CD14-positive monocyte (primary cell): ENCODE measurements at places on chromosomes 11 and 22. TPM values are rescaled to one million over a fixed set of nuclear protein-coding genes. Genes with fewer than 3 reads are reported as not detected.

DNA sequence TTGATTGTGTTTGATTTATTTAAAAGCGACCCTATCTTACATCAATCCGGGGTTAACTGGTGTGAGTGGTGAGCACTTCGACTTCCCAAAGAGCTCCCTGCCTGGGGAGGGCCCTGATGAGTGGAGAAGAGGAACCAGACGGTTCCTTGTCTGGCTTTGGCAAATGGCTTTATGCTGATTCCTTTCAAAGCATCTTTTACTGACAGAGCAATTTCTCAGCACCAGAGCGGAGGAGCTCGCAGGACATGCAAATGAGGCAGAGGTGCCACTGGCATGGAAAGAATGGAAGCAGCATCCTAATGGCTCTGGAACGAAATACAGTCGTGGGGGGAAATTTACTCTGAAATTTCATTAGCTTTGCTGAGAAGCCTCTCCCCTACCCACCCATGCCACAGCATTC lies 410.9 kb upstream of the B3GAT1 start:
- no peak for DNase-seq

DNA sequence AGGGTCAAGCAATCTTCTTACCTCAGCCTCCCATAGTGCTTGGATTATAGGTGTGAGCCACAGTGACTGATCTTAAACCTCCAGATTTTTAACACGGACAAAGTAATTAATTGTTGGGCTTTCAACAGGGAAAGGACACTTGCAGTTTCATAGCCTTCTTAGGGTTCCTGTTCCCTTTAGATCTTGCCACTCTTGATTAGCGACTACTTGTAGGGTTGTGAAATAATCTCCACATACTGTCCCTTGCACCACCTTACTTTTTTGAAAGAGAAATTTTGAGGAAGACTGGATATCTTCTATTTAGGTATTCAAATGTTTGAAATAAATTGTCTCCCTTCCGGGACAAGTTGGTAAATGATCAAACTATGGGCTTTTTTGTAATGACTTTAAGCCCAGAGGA lies 7.6 kb downstream of the MS4A4E start:
- DNase-seq: peak; percentile 38

DNA sequence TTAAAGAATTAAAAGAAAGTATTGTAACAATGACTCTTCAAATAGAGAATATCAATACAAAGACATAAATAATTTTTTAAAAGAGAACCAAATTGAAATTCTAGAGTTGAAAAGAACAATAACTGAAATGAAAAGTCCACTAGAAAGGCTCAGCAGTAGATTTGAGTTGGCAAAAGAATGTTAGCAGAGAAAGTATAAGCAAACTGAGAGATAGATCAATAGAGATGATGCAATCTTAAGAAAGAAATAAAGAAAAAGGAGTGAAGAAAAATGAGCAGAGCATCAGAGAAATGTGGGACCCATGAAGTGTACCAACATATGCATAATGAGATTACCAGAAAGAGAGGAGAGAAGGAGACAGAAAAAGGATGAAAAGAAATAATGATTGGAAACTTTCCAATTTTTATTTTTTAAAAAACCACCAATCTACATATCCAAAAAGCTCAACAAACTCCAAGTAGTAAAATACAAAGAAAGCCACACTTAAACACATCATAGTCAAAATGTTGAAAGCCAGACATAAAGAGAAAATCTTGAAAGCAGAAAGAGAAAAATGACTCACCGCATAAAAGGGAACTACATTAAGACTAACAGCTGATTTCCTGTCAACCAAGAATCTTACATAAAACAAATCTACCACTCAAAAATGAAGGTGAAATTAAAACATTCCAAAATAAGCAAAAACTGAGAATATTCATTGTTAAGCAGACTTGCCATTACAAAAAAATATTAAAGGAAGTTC lies 20.9 kb downstream of the NCF4 start:
- peak; percentile 70 for DNase-seq

DNA sequence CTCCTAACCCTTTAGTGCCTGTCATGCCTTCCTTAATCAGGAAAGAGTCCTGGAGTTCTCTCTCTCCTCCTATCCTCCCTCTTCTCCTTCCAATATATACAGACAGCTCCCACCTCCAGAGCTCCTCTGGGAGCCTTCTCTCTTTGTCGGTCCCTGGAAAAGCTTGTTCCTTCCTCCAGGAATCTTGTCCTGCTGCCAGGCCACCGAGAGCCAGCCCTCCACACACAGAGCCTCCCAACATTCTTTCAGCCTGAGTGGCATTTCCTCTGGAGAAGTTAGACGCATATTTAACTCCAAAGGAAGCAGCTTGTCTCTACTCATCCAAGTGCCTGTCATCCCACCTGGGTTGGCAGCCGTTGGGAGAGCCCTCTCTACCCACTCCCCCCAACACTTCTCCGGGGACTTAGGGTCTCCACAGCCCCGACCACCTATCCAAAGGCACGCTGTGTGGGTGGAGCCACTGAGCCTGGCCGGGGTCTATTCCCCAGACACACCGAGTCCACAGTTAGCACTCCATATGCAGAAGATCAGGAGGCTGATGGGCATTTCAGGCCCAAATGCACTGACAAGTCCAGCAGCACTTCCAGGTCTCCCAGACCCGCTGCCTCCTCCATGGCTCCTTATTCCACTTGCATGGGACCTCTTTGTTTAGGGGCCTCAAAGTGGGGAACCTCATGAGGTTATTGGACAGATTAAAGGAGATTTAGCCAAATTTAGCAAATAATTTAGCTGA lies 31.1 kb downstream of the DKK3 start:
- no peak for DNase-seq

The MMP27 gene
- polyA plus RNA-seq: not detected

The TMEM151A gene
- polyA plus RNA-seq: not detected in 2 replicates
